ENCODE measurements at places on chromosomes 4 and X. TPM values are rescaled to one million over a fixed set of nuclear protein-coding genes. Genes with fewer than 3 reads are reported as not detected.

- DNase-seq: no peak
These were observed 49.5 kb downstream of the ZNF718 start for GRCh38 chr4:173666-174314.

DNA sequence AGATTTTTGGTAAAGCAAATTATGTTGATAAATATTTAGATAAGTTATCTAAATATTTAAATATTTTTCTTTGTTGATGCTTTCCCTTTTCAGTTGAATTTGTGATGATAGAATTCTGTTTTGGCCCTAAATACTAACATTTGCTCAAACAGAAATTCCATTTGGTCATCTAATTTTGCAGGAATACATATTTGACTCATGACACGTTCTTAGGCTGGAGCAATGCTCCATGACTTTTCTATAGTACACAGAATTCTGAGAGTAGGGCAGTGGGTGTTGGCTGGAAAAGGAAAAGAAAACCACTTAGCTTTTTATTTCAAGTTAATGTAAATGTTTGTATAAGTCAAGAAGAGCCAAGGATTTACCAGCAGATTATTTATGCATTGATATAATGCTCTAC, 58.6 kb upstream of the GK2 start:
- DNase-seq: no peak

The SMPX gene
- total RNA-seq: 1.4 TPM

DNA sequence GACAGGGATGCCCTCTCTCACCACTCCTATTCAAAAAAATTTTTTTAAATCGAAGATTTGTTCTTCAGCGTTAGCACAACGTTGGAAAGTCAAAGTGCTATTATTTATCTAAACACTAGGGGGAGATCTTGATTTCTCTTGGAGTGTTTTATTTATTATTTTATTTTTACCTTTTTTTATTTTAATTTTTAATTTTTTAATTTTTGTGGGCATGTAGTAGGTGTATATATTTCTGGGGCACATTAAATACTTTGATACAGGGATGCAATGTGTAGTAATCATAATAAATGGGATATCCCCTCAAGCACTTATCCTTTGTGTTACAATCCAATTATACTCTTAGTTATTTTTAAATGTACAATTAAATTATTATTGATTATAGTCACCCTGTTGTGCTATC, 37.4 kb upstream of the SLC10A4 start:
- DNase-seq: no peak

The DGAT2L6 gene
- total RNA-seq: not detected

The GAGE12H gene
- total RNA-seq: not detected

- no peak for DNase-seq
These were observed 4.5 kb upstream of the TNIP3 start for GRCh38 chr4:121168446-121169281.

The GSX2 gene
- not detected for total RNA-seq

The GLRA2 gene
- total RNA-seq: 1.3 TPM

DNA sequence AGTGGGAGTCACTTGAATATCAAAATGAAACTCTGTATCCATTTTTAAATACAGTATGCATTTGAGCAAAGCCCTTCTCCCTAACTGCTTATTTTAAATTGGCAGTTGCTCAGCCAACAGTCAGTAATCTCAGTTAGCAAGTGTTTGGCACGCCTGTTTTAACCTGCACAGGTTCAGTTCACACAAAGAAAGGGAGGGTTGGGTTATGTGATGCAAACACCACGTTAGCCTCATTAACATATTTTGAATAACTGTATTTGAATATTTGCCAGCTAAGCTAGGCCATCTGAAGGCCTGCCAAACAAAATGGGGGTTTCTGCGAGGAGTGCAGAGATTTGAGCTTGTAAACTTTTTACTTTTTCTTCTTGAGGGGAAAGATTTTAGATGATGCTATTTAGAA, 19.8 kb downstream of the GAB1 start:
- DNase-seq: no peak

The ZNF732 gene
- total RNA-seq: not detected

GRCh38 chr4:155543126-155543765, 123.4 kb upstream of the GUCY1A1 start:
- DNase-seq: no peak

DNA sequence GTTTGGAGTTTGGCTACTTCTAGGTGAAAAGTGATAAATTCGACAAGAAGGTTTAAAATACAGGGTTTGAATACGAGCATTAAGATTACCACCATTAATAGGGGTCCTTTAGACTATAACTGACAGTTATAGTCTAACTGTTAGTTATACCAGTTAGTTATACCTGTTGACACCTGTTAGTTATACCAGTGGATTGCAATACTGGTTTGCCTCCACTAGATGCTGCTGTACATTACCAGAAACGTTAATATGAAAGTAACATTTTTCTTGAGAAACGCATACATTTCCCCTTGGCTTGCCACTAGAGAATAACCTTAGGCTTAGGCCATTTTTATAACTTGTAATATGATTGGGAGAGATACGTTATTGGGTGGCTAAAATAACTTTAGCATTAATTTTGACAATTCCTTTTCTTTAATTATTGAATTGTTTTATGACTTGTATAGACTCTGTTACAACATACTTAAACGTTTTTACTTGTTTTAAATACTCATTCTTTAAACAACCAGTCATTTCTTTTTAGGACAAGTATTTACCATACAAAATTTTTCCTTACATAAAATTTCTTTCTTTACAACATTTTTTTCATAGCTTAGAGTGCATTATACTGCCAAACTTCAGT, 911.2 kb downstream of the FSTL5 start:
- DNase-seq: no peak

The PLXNA3 gene
- 2.2 TPM for total RNA-seq

DNA sequence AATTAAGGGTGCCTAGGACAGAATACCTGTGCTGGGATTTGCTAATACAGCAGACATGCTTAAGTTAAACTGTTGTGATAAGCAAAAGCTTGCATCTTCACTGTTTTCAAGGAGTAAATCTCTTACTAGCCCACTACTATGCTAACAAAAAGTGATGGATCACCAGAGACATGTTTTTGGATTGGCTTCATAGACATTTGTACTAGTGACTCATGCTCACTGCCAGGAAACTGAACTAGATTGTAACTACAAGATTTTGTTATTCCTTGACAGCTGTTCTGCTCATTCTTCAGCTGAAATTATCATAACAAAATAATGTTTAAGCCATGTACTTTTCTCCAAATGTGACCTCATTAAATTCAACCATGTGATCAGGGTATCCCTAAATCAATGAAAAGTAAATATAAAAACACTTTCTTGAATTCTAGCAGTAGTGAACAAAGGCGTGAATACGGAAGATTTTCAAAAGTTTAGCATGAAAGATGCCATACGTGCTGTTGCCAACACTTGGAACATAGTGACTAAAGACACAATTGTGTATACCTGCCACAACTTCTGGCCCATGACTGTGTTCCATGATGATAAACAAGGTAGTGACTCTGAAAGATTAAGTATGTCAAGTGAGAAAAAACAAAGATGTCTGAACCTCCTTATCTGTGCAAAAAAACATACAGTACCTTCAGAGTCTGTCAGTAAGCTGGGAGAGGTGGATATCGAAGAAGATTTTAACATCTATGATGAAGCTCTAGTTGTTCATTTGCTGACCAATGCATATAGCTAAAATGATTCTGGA, 154.0 kb downstream of the BTC start:
- peak; percentile 37 for DNase-seq

GRCh38 chr4:244471-244870, 60.8 kb downstream of the ZNF732 start:
- DNase-seq: no peak

The NPFFR2 gene
- not detected for total RNA-seq

GRCh38 chr4:154779362-154779947, 1.6 kb upstream of the RBM46 start:
- DNase-seq: peak; percentile 17

The MID1 gene
- 12.5 TPM for total RNA-seq

DNA sequence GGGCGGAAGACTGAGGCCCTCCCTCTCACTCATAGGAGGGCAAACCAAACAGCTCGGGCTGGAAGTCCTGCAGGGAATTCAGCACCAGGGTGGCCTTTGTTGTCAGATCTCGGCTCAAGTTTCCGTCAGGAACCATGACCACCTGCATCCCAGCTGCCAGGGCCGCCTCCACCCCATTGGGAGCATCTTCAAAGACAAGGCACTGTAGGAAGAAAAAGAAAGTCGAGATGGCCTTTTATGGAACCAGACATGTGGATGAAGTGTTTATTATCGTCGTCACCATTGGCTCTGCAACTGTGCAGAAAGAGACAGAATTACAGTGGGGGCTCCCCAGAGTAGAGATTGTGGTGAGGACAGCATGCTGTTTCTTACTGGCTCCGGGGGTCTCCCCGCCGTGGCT, 97.2 kb upstream of the STS start:
- no peak for DNase-seq

GRCh38 chr4:75696071-75696470, 22.9 kb upstream of the G3BP2 start:
- DNase-seq: no peak

DNA sequence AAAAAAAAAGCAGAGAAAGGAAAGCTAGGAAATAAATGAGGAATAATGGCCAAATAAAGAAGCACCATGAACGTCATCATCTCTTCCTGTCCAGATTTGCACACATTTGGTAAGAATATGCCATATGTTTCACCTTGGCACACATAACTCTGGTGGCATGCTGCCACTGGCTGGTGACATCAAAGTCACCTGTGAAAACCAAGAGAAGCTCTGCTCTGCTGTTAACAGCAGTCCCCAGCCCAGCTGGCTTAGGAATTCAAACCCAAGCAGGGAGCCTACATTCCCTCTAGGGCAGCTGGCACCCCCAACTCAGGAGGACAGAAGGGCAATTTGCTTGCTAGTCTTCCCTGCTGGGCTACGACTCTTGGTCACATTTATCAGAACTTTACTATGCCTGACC, 77.6 kb downstream of the RASL11B start:
- no peak for DNase-seq

The VCX3A gene
- not detected for total RNA-seq

The CT45A2 gene
- not detected for total RNA-seq

DNA sequence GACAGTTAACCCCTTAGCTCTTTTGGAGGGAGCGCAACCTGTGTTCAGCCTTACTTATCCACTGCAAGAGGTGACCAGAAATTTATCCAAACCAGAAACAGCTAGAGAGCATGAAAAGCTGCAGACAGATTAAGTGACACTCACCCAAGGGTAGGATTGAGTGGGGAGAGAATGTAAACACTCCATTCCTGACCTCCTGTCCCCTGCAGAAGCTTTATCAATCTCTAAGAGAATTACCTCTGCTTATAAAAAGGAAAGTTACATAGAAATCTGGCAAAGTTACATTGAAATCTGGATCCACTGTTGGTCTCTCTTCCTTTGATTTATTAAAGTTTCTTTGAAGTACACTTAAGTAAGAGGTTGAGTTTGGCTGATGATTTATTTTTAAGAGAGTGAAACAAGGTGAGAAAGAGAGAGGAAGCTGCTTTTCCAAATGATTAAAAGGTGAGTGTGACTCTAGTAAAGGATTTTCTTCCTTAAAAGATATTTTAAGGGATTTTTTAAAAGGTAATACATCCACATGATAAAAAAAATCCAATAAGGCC, 112.3 kb downstream of the ANAPC4 start:
- no peak for DNase-seq

The MMRN1 gene
- not detected for total RNA-seq

Data from Caki2 (cell line).